ENCODE measurements at places on chromosomes 2 and 18. TPM values are rescaled to one million over a fixed set of nuclear protein-coding genes. Genes with fewer than 3 reads are reported as not detected.
A peak's percentile ranks its signal among the peaks of the same experiment; 100 is the strongest.

DNA sequence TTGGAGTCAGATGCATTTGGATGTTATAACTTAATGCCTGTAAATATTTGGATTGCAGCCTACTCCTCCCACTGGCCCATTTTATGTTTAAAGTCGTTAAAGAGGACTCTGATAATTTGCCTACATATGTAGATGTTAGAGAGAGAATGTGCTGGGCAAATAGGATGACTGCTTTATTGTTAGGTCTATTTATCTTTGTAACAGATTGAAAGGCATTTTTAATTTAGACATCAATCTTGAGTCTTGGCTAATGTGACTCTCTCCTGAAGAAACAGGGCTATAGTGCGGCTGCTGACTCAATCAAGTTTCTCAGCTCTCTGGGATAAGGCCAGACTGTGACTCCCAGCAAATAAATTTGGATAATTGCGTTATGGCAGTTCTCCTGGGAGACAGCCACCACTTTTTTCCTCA lies 1101.4 kb downstream of the CBLN2 start:
- H3K4me1 ChIP-seq = no peaks in the 10 kb centered on the region
- H3K27me3 ChIP-seq = no peaks in the 10 kb centered on the region
- no peak for DNase-seq
- H3K36me3 ChIP-seq = no peaks in the 10 kb centered on the region
- H3K4me3 ChIP-seq = no peak overlapping the region

The FBXO48 gene
- total RNA-seq = 5.0 TPM

GRCh38 chr2:67684991-67685390 lies 287.9 kb downstream of the ETAA1 start:
- H3K27ac ChIP-seq = no peak overlapping the region
- no peaks in the 10 kb centered on the region for H3K36me3 ChIP-seq
- H3K4me1 ChIP-seq = no peaks in the 10 kb centered on the region
- DNase-seq = no peak
- no peaks in the 10 kb centered on the region for H3K27me3 ChIP-seq

The CHRNG gene
- not detected for total RNA-seq

- H3K4me1 ChIP-seq = no peaks in the 10 kb centered on the region
- peaks cover 59% of the 10 kb centered on the region for H3K36me3 ChIP-seq
- no peaks in the 10 kb centered on the region for H3K27me3 ChIP-seq
- no peak overlapping the region for H3K27ac ChIP-seq
Observed at GRCh38 chr18:9278028-9278427, 56.5 kb upstream of the TWSG1 start.

DNA sequence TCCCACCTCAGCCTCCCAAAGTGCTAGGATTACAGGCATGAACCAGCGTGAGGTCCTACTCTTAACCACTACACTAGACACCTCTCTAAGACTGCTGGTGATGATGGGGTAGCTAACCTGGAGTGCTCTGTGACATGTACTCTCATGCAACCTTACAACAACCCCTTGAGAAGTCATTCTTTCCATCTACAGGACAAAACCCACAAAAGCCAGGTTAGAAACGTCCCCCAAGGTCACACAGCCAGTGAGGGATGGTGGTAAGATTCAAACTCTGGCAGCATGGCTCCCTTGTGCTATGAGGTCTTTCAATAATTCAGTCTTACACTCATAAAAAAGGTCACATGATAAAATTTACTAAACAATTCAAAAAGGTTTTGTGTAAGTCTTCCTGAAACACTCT lies 94.8 kb upstream of the SERTAD2 start:
- H3K4me3 ChIP-seq = peak overlapping the region; percentile 9
- H3K36me3 ChIP-seq = no peaks in the 10 kb centered on the region
- no peaks in the 10 kb centered on the region for H3K27me3 ChIP-seq

DNA sequence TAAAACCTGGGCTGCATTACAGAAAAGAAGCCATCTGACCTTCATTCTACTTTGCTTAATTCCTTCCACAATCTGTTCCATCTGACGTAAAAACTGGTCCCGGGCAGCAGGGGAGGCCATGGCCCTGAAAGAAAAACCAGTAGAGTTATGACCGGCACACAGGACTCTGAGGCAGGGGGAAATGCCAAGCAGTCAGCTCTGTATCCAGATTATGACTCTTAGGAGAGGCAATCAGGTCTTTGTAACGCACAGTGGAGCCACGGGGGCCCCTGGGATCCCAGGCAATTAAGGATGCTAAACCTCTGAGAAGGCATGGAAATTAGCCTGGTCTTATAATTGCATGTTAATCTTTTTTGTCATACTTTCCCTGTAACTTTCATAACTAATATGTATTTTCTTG lies 78.4 kb downstream of the CCDC93 start:
- no peaks in the 10 kb centered on the region for H3K27me3 ChIP-seq
- H3K4me1 ChIP-seq = no peaks in the 10 kb centered on the region
- no peak for DNase-seq
- peaks cover 79% of the 10 kb centered on the region for H3K36me3 ChIP-seq
- no peak overlapping the region for H3K4me3 ChIP-seq

- H3K27ac ChIP-seq = no peak overlapping the region
- H3K4me3 ChIP-seq = no peak overlapping the region
- H3K27me3 ChIP-seq = peaks cover 13% of the 10 kb centered on the region
- H3K4me1 ChIP-seq = peaks cover 9% of the 10 kb centered on the region
- DNase-seq = no peak
Observed at GRCh38 chr2:126408671-126409070, 247.3 kb upstream of the GYPC start.

The RNF125 gene
- 43.8 TPM for total RNA-seq

- peak; percentile 17 for DNase-seq
- H3K27me3 ChIP-seq = peaks cover 11% of the 10 kb centered on the region
- no peak overlapping the region for H3K4me3 ChIP-seq
- H3K4me1 ChIP-seq = peaks cover 12% of the 10 kb centered on the region
- H3K27ac ChIP-seq = peak overlapping the region; percentile 26
Observed at GRCh38 chr2:162261032-162261945, 18.0 kb upstream of the FAP start.

The SLC19A3 gene
- not detected for total RNA-seq

DNA sequence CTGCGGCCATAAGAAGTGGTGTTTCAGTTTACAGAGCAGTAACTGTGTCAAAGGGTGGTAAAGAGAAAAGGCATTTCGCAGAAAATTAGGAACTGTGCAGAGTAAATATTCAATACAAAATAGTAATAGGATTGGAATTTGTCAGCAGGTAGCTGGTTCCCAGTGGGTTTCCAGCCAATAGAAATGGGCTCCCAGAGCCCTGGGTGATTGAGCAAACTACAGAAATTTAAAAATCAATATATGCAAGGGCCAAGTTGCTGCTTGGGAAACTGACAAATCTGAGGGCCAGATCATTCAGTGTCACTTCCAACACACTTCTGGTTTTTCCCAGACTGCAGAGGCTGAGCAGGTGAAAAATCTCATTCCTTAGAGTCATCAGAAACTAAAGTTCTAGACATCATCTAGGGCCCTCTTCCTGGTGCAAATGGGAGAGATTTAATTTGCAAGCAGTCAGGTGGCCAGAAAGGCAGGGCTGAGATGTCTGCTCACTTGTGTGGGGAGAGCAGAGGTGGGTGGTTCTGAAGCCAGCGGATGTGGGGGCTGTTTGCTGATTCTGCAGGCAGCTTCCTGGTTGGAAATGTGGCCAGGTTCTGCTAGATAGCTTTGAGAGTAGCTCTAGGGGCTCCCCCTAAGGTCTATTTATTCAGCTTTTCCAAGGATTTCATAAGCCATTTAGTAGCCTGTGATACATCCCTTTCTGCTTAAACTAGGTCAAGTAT lies 182.4 kb downstream of the NCK2 start:
- H3K36me3 ChIP-seq = peaks cover 6% of the 10 kb centered on the region
- peaks cover 42% of the 10 kb centered on the region for H3K4me1 ChIP-seq
- no peaks in the 10 kb centered on the region for H3K27me3 ChIP-seq

- no peak overlapping the region for H3K4me3 ChIP-seq
- peaks cover 25% of the 10 kb centered on the region for H3K4me1 ChIP-seq
- no peak for DNase-seq
- H3K27me3 ChIP-seq = no peaks in the 10 kb centered on the region
- H3K36me3 ChIP-seq = no peaks in the 10 kb centered on the region
- no peak overlapping the region for H3K27ac ChIP-seq
Observed at GRCh38 chr2:227411990-227412350, 24.2 kb upstream of the SCYGR1 start.

DNA sequence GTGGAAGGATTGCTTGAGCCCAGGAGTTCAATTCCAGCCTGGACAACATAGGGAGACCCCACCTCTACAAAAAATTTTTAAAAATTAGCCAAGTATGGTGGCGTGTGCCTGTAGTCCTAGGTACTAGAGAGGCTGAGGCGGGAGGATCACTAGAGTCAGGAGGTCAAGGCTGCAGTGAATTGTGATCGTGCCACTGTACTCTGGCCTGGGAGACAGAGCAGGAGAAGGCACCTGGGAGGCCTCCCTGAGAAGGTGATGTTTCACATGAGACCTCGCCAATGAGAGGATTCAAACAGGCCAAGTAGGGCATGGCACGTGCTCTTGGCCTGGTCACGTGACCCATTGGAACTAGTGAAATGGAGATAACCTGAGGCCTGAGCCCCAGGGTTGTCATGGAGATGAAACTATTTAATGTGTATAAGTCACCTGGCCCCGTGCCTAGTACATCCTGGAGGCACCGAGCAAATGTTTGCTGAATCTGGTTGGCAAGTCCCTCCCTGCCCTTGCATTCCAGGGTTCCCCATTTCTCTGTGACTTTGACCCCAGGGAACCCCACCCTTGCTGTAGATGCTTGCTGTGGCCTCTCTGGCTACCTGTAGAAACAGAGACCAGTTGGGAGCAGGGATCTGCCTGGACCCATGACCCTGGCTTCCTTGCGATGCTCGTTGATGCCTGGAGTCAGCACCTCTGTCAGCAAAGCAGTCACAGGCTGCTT lies 26.1 kb upstream of the ROCK2 start:
- no peak overlapping the region for H3K27ac ChIP-seq
- DNase-seq = no peak

DNA sequence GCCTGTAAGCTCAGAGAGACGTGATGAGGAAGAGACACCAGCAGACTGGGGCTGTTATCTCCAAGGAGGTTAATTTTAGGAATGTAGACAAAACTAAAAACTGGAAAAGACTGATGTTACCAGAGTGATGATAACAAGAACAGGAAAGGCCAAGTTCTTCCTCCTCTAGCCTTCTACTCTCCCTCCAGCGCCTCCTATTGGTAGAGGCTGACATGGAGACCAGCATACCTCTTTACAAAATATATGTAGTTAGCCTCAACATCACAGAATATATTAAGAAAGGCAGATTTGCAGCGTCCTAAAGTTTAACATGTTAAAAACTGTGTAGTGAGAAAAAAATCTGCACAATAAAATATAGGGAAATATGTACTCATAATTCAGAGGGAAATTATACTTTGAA lies 66.0 kb downstream of the TCF4 start:
- no peaks in the 10 kb centered on the region for H3K36me3 ChIP-seq
- peak; percentile 16 for DNase-seq

- no peak overlapping the region for H3K27ac ChIP-seq
- H3K4me3 ChIP-seq = no peak overlapping the region
- no peak for DNase-seq
- no peaks in the 10 kb centered on the region for H3K27me3 ChIP-seq
- no peaks in the 10 kb centered on the region for H3K4me1 ChIP-seq
Observed at GRCh38 chr2:215672406-215672805, 236.5 kb upstream of the FN1 start.
